ENCODE measurements at places on chromosomes 3 and 15.

- DNase-seq = no peak
Observed at GRCh38 chr3:112334691-112335433, 1.9 kb downstream of the CD200 start.

DNA sequence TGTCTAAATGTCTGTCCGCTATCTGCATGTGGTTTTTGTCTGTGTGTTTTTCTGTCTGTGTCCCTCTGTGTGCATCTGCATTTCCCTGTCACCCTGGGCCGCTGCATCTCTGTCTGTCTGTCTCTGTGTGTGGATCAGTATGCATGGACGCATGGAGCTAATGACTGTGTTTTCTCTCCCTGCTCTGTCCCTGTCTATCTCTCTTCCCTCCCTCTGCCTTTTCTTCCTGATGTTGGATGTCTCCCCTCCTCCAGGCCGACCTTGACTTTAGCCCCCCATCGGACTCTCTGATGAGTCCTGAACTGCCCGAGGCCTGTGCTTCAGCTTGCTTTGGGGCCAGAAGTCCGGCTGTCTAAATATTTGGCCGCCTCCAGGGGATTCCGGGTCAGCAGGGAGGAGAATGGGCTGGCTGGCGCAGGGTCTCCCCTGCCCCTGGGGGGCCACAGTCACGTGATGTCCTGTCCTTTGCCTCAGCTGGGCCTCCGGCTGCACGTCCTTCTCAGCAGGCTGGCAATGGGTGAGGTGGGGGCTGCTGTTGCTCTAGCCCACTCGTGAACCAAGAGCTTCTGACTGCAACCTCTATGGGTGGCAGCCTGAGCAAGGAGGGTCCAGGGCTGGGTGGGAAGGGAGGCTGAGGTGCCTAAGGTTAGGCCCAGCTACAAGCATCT is 3.7 kb downstream of the SLC38A3 start:
- DNase-seq = no peak

DNA sequence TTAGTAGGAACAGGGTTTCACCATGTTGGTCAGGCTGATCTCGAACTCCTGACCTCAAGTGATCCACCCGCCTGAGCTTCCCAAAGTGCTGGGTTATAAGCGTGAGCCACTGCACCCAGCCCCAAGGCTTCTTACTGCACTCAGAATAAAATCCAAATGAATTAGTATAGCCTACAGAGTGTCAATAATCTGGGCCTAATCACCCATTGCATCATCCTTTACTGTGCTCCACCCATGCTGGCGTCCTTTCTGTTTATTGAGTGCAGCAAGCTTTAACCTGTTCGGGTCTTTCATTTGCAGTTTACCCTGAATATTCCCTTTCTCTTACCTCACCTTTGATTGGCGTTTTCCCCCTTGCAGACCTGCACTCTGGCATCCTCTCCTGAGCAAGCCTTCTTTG is 77.7 kb downstream of the CEP63 start:
- DNase-seq = no peak

DNA sequence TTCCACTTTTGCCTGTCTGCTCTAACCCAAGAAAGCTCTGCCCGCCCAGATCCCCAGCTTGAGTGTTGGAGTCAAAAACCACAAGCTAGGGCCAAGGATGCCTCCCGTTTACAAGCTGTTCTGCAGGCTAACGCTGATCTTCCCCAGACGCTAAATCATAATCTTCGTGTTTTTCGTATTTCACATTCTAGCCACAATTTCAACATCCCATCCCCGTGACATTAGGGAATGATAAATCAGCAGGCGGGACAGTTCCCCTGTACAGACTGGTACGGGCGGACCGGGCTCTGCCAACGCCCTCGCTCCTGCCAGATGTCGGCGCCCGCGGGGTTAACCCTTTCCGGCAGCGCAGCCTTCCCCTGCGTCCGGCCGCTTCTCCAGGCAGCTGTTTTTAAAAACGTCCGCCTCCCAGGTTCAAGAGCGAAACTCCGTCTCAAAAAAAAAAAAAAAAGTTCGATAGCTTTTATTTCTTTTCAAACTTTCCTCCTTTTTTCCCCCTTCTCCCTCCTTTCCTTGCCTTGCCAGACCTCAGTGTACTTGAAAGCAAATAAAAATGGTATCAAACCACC is 81.0 kb upstream of the BNC1 start:
- DNase-seq = peak; percentile 23

DNA sequence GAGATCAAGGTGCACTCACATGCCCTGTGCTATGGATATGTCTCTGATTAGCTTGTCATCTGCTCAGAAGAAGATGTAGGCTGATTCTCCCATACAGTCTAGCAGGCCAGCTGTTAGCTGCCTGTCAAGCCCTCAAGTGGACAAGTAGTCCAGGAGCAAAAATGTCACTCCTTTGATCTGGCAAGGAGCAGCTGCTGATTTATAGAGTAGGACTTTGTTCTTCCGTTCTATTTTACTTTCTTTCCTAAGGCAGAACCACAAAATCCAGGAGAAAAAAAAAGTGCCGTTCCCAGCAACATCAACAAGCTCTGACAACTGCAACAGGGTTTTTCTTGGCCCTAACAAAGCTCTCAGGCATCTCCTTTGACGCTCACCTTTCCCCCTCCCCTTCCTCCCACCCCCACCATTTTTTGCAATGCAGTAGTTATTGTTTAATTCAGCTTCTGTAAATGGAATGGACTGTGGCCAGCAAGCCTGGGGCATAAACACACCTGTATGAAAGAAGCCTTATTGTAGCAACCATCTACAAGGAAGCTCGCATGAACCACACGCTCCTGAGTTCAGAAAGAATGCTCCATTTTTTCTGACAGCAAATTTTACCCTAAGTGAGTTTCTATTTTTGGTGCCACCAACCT is 196.3 kb downstream of the MEIS2 start:
- DNase-seq = no peak

DNA sequence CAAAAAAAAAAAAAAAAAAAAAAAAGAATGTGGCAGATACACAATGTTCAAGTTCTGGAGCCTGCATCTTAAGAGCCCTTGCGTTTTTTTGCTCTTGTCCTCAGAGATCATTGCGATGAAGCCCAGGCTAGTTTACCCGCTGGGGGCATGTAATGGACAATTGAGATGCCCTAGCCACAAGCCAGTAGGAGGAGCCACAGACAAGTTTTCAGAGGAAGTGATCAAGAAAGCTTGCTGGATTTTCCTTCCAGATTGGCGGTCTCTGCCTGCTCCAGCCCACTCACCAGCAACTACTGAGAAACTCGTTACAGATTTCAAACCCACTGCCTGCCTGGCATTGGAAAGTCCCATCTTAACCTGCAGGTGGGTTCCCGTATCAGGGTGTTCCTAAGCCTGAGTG is 192.1 kb upstream of the EOMES start:
- no peak for DNase-seq

DNA sequence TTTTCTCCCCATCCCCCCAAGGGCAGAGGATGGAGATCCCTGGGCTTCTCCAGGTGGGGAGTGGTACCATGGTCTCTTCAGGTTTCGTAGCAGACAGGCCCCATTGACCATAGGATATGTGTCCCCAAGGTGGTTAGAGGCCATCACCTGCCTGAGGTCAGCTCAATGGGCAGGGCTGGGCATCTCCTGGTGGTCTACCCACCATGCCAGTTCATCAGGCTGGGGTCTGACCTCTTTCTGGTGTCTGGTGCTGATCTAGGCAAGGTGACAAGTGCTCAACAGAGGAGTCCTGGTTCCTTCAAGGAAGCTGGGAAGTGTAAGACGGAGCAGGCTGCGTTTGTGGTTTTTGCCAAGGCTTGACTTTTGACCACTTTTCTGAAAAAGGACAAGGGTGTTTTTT is 71.4 kb downstream of the SMAD3 start:
- no peak for DNase-seq

- no peak for DNase-seq
Observed at GRCh38 chr3:55172913-55173312, 245.1 kb upstream of the LRTM1 start.

- DNase-seq = no peak
Observed at GRCh38 chr15:89367485-89368451, 33.1 kb upstream of the POLG start.

DNA sequence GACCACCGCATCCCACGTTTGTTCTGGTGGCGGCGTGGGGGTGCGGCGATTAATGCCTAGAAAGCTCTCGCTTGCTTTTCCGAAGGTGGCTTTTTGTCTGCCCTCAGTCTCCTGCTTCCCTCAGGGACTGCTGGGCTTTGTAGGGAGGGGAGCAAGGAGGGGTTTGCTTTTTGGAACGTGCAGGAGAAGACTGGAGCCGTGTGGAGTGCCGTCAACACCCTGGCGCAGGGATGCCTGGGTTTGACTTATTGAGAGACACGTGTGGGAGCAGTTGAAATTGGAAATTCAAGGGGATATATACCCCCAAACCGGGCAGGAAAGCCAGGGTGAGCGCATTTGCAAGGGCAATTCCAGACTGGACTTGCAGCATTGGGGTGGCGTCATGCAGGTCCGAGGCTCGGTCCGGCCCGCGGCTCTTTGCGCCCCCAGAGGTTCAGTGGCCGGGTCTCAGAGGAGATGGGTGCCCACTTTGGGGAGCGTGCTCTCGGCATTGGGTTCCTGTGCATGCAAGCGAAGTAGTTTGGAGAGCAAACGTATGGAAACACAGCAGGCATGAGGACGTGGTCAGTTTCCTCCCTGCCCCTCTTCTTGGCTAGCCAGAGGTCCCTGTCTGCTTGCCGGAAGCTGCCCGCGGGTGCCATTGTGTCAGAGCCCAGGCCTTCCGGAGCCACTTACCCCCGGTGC is 2.1 kb downstream of the EPHB1 start:
- no peak for DNase-seq

DNA sequence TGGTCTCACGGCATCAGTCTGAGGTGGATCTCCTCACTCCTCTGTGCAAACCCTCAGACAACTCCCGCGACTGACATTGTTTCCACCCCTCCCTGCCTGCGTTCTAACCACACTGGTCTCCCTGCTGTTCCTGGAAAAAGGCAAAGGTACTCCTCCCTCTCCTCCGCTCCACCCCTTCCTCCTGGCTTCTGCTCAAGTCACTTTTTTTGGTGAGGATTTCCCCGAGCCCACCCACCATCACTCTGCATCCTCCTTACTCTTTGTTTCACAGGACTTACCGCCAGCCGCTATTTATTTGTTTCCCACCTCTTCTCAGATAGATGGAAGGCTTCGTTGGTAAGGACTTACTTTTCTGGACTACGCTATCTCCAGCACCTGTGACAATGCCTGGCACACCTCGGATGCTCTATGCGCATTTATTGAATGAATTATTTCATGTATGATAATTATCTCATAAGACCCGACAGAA is 25.6 kb downstream of the PRR23E start:
- DNase-seq = no peak

- DNase-seq = peak; percentile 6
Observed at GRCh38 chr3:112463250-112463649, 36.0 kb downstream of the BTLA start.

- no peak for DNase-seq
Observed at GRCh38 chr3:41001556-41001955, 197.7 kb upstream of the CTNNB1 start.

DNA sequence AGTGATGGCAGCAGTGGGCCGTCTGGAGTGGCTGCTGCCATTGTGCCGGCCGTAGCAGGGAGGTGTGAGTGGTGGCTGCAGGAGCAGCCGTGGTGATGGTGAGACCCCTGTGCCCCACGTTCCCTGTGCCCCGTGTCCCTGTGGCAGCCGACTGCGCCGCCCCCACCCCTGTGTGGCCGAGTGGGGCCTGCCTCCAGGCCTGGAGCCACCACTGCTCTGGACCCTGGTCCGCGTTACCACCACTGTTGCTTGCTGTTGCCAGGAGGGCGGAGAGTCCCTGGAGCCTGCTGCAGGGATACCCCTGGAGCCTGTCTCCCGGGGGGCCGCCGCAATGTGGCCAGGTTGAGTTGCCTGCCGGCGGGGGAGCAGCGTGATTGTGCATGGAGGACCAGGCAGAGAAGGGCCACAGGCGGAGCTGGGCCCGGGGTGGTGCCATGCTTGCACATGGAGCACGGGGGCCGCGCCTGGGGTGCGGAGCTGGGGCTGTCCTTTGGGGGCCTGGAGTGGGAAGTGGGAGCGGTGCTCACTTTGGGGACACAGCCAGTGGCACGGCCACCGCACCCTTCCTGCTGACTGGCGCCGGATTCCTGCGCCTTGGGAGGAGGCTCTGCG is 50.1 kb downstream of the SLC6A20 start:
- no peak for DNase-seq

DNA sequence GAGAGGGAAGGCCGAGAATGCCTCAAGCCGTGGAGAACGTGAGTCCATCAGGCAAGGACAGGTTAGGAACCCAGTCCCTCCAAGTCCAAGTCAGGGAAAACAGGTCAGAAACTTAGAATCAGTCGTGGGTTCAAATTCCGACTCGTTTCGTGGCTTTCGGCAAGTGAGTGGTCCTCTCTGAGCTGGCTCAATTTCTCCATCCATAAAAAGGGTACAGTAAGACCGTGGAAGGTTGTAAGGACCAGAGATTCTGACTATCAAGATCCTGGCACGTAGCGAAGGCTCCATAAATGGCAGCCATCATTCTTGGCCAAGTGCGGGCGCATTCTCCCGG is 604 bp upstream of the MED12L start:
- DNase-seq = no peak

All from activated T-cell treated with anti-CD3 and anti-CD28 coated beads, Interleukin-2, amount 50 U/mL, for 72 hours (primary cell).